ENCODE measurements at places on chromosomes 2 and 18.

DNA sequence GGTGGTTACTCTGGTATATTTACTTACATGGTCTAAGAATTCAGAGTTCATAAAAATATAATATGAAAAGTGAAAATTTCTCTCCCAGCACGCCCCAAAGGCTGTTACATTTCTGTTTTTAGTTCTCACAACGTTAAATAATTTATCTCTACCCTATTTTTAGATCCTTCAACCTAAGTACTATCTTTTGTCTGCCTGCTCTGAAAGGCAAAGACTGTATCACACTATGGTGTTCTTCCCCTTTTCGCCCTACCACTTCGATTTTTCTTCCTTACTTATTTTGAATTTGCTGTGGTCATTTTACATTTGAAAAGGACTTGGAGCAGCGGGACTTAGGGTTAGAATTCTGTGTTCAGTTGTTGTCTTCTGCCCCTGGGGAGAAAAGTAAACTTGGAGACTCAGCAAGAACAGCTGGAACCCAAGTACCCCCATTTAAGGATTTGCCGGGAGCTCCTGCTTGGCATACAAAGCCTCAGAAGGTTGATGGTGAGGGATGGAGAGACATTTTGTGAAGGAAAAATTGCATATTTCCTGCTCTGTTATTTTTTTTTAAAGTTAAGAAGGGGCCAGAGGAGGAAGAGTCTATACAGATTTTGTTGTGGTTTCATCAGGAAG lies 19.0 kb downstream of the ADAM23 start:
- no peak for DNase-seq

- DNase-seq = no peak
Observed at GRCh38 chr18:79538635-79539034, 141.0 kb upstream of the CTDP1 start.

DNA sequence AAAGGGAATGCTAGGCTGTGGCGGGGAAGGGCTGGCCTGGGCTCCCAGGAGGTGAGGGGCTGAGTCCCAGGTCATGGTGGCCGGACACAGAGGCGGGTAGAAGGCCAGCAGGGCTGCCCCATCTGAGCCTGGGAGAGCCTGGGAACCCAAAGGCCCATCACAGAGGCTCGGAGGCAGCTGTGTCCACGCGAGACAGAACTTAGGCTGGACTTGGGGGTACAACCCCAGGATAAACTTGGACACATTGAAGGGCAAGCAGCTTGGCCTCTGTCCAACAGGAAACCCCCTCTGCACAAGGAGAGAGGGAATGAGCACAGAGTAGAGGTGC lies 95.9 kb downstream of the ZFP36L2 start:
- no peak for DNase-seq

DNA sequence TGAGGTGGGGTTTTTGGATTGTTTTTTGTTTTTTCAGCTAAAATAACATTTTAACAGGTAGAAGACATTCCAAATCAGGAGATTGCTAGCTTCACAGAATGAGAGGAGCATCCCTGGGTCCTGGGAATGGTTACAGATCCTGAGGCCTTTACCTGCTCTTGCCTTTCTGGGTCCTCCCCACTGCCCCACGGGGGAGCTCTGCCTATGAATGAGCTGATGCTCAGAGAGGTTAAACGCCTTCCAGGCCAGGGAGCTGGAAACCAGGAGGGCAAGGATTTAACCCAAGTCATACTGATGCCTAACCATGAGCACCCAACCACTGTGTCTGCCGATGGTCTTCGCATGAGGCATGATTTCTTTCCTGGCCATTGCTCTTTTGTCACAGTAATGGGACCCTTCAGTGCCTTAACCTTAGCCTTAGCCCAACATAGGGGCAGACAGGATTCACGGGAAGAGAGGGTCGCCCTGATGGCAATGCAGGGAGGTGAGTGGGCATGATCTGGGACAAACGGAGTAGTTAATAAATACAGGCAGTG lies 16.1 kb downstream of the MOCOS start:
- DNase-seq = no peak

DNA sequence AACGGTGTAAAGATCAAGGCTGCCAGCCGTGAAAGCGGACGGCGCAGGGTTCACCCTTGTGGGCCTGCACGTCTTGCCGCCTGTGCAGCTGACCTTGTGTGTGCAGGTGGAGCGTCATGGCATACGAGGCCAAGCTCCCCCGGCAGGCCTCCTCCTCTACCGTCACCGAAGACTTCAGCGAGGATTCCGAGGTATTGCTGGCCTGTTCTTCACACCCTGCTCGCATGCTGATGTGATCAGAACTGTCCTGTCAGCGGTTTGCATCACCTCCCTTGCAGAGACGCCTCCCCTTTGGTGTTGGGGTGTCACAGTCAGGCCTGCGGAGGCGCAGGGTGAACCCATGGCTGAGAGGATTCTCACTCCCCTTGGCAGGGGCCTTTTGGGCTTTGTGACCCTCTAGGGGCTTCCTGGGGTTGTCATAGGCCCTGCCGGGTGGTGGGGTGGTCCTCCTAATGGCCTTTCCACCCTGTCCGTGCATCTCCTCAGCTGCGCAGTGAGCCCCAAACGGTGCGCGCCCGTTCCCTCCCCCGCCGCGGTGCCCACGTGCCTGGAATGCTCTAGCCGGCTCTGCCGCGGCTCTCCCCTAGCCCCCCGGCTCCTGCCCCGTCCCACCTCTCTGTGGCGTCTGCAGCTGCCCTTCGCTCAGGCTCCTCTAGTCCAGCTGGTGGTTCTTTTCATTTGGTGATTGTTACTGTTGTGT lies 92.5 kb downstream of the DGKD start:
- no peak for DNase-seq

GRCh38 chr2:209956271-209956670 lies 46.2 kb upstream of the RPE start:
- no peak for DNase-seq

- no peak for DNase-seq
Observed at GRCh38 chr18:39403121-39403520, 1837.5 kb upstream of the CELF4 start.

DNA sequence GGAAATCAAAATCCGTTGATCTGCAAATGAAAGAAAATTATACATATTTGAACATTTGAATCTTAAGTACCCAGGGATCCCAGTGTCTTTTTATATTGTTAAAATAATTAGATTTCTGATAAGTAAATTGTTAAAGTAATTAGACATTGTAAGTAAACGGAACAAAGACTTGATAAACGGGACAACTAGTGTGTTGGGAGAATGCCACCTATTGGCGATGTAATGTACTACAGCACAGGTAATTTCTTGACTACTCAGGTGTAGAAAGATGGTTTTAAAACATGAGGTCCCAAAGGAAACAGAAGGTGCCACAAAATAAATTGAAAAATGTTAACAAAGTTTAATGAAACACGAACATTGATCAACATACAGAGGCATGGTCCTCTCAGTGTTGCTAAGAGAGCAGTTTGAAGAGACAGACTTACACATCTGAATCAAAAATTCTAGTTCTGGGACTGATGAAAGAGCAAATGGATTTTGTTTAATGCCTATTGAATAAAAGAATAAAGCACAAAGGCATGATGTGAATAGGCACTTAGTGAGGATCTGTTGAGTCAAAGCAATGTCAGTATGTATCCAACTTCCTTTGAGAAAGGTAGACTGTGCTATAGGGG lies 103.4 kb upstream of the RASGRP3 start:
- no peak for DNase-seq

DNA sequence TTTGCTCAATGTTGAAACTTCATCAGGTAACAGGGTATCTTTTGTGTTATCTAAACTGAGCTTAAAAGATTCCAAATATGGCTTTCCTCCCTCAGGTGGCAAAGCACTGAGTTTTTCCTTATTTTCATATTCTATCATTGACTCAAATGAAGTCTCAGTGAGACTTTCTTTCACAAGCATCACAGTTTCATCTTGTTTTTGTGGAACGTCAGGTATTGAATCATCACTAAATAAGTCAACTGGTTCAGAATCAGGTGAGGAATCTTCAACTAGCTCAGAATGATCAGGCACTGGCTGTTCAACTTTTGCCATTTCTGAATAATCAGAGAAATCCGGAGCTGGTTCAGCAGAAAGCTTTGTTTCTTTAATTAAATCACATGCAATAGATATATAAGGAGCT lies 24.6 kb downstream of the RTN4 start:
- no peak for DNase-seq

DNA sequence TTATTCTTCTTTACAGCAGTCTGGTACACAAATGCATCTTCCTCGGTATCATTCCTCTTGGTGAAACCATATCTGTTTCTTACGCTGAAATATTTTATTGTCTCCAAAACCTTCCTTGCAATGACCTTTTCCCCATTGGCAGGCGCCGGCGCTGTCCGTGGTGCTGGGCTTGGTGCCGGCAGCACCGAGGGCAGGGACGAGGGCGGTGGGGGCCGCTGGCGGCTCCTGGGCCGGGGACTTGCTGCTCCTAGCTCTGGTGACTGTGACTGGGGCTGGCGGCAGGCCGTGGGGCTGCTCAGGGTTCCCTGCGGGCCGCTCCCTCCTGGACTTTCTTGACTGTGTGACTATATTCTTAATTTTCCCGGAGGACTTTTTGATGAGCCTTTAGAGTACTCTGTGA lies 72.5 kb downstream of the GPR39 start:
- no peak for DNase-seq

- no peak for DNase-seq
Observed at GRCh38 chr2:184938221-184938985, 340.1 kb downstream of the ZNF804A start.

GRCh38 chr2:85310330-85310729 lies 17.5 kb downstream of the TGOLN2 start:
- DNase-seq = no peak

GRCh38 chr2:38909872-38910271 lies 20.2 kb downstream of the ARHGEF33 start:
- no peak for DNase-seq

- DNase-seq = no peak
Observed at GRCh38 chr2:232981767-232982360, 31.2 kb downstream of the NGEF start.

- DNase-seq = no peak
Observed at GRCh38 chr18:22302144-22302543, 115.6 kb downstream of the CTAGE1 start.

- DNase-seq = no peak
Observed at GRCh38 chr2:49577041-49577440, 422.7 kb upstream of the FSHR start.

DNA sequence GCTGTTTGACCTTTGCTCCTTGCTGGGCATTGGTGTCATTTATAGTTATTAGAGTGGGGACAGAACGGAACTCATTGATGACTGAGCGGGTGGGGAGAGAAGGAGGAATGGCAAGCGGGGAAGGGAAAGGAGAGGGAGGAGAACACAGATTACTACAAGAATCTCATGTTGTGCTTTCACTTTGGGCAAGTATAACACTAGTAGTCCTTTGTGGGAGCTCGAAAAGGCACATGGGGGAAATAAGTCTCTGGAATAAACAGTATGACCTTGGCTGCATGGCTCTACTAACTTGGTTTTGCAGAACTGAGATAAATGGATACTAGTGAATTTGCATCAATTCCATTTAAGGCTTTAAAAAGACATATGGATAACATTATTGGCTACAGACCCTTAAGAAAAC lies 161.7 kb upstream of the NABP1 start:
- DNase-seq = no peak

GRCh38 chr2:33812707-33813106 lies 213.6 kb upstream of the FAM98A start:
- DNase-seq = no peak

DNA sequence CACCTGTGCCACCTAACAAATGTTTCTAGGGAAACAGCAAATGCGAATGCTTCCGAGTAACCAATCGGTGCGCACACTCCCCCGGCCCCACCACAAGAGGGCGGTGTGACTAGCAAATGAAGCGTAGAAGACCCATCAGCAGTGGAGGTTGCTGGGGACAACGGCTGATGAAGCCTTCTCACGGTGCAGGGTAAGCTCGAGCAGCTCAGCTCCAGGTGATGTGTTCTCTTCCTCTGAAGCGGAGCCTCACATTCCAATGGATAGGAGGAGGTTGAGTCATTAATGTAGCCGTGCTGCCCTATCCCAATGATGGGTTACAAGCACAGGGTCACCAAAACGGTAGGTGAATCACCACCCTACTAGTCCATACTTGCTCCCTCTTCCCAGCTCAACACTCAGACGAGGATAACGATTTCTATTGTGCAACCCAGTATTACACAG lies 127.6 kb upstream of the TWIST2 start:
- DNase-seq = no peak
